Activated CD4-positive, CD25-positive, alpha-beta regulatory T cell treated with anti-CD3 and anti-CD28 coated beads, Interleukin-2, amount 50 U/mL, for 24 hours (primary cell): ENCODE measurements at places on chromosomes 16 and 17.

DNA sequence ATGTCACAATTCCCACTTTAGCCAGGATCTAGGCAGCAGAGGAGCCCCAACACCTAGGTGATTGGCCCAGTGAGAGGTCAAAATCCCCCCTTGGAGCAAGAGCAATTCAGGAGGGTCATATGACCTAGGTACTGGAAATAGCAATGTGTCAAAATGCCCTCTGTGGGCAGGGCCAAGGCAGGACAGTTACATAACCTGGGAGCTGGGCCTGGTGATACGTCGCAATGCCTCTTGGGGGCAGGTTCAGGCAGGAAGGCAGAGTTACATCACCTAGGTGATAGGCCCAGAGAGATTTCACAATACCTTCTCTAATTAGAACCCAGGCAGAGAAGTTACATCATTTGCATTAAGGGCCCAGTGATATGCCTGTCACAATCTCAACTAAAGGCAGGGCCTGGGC, 1906.3 kb downstream of the TP53TG3F start:
- no peak for ATAC-seq

DNA sequence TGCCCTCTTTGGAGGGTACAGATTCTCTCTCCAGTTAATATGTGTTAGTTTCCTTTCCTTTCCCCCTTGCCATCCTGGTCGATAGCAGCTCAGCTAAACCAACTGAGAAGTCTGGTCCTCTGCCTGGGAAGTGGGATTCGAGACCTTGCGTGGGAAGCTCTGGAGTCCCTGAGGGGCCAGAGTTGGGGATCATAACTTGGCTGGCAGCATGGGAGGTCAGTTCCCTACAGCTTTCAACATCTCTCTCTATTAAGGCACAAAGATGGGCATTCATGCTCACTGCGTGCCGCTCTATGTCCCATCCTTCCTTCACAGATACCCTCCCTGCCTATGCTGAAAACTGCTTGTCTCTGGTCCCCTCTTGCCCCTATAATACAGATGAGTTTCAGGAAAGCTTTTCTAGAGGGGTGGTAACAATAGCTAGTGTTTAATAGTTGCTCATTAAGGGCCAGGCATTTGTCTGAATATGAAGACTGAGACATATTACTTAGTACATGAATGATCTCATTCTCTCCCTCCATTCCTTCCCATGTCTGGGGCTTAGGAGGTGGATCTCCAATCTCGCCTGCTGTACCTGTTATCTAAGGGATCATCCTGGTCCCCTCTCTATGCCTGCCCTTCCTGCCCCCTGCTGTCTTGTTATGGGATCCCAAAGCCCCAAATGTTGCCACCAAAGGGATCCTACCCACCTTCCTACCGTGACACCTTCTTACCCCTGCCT, 10.8 kb downstream of the THRA start:
- no peak for ATAC-seq

GRCh38 chr17:5718726-5719125, 134.4 kb upstream of the NLRP1 start:
- ATAC-seq: no peak

DNA sequence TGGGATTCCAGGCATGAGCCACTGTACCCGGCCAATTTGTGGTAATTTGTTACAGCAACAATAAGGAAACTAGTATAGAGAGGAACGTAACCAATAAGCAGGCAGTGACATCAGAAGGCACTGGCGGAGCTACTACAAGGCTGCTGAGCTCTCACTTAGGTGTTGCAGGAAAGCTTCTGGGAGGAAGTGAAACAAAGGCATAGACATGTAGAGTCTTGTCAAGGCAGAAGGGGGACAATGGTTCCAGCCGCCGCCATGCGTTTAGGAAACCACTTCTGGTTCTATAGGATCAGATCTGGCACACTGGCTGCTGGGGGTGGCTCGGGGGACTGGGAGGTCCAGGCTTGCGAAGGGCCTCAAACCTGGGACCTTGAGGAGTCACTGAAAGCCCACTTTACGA, 9.4 kb upstream of the CPSF4L start:
- no peak for ATAC-seq

- ATAC-seq: no peak
Measured at GRCh38 chr16:30901201-30902028, 5.0 kb downstream of the CTF1 start.

GRCh38 chr16:10976634-10977033, 32.3 kb downstream of the CLEC16A start:
- ATAC-seq: no peak

- no peak for ATAC-seq
Measured at GRCh38 chr17:21166595-21167210, 39.9 kb downstream of the DHRS7B start.

DNA sequence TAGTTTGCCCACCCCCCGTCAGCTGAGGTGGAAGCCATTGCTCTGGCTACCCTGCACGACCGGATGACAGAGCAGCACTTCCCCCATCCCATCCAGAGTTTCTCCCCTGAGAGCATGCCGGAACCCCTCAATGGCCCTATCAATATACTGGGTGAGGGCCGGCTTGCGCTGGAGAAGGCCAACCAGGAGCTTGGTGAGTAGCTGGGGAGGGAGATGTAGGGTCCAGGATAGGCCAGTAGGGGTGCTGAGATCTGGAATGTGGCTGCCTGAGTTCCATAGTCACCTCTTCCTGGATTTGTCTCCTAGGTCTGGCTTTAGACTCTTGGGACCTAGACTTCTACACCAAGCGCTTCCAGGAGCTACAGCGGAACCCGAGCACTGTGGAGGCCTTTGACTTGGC, 6.4 kb downstream of the PFAS start:
- ATAC-seq: no peak

GRCh38 chr17:12180644-12181261, 160.1 kb downstream of the MAP2K4 start:
- ATAC-seq: no peak

- peak; percentile 7 for ATAC-seq
Measured at GRCh38 chr17:2723997-2724783, 12.6 kb upstream of the CLUH start.

GRCh38 chr17:47652570-47652969, 2.9 kb downstream of the KPNB1 start:
- no peak for ATAC-seq

DNA sequence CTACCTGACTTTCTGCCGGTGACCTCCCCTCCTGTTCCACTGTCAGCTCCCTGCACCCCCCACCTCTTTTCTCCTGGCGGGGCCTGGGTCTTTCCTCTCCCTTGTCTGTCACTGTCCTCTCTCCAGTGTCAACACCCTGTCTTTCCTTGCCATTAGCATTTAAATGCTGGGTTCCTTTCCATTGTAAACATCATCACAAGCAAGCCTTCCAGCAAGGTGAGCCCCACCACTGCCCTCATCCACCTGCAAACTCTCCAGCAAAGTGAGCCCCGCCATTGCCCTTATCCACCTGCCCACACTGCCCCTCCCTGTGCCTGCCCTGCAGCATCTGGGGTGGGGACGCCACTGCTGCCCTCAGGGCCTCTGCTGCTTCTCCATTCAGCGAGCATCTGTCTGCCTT, 195.0 kb downstream of the ENGASE start:
- no peak for ATAC-seq

DNA sequence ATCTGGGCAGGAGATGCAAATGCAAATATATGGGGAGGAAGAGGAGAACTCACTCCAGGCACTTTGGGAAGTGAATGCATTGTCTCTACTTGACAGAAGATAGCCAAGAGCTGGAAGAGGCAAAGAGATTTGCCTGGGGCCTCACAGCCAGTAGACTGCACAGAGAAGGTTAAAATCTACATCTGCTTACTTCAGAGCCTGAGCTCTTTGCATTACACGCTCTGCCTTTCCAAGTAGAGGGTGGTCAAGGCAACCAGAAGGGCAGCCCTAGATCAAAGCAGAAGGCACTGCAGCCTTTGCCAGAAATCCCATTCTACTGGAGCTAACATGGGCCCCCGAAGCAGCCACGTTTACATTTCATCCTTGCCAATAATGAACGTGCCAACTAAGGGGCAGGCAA, 407.2 kb upstream of the CCL2 start:
- no peak for ATAC-seq

GRCh38 chr17:76791053-76791980, 53.4 kb downstream of the MFSD11 start:
- ATAC-seq: peak; percentile 68

DNA sequence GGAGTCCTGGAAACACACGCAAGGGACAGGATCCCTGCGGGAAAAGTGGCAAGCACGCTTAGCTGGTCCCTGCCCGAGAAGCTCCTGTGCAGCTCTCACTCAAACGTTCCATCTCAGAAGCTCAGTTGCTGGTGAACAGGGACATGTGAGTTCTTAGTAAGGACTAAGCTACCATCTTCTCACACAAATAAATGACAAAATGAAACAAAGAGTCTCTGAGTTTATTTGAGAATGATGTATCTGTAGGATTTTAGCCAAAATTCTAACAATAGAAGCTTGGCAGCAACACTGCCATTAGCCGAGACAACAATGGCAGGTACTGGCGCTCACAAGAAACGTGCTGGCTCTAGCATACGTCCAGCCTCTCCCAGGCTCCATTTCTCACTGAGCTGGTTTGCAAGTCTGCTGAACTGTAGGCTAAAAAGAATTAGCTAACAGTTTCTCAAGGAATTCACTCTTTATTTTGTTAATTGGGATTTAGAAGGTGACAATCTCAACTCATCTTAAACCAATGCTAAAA, 90.2 kb downstream of the VPS53 start:
- no peak for ATAC-seq

DNA sequence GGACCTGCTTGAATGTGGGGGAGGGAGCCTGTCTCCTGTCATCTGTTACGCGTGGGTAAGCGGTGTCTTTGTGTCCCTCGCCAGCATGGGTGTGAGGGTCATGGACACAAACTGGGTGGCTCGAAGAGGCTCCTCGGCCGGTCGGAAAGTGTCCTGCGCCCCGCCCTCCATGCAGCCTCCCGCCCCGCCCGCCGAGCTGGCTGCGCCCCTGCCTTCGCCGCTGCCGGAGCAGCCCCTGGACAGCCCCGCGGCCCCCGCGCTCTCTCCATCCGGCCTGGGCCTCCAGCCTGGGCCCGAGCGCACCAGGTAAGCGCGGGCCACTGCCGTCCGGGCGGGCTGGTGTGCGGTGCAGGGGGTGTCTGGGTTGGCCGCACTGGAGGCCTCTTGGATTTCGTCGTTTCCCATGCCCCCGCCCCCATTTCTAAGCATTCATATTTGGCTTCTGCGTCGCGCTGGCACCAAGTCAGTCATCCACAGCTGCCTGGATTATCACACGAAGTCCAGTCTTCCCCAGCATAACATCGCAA, 43.8 kb downstream of the ELAC2 start:
- no peak for ATAC-seq

DNA sequence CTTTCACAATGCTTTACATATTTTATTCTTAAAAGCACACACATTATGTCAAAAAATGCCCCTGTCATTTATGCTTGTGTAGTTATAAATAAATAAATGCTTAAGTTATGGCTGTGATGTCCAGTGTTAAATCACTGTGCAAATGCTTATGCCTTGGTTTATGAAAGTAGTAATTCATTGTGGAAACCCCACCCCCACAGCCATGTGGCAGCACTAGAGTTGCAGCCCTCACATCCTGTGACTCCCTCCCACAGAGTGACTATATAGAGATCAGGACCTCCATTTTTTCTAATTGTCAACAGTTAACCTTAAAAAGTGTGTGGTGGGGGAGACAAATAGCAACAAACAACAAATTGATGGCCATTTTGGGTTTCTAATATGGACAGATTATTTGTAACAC, 2.4 kb downstream of the SKAP1 start:
- ATAC-seq: peak; percentile 85

GRCh38 chr17:40026816-40027613, 11.8 kb downstream of the CSF3 start:
- peak; percentile 92 for ATAC-seq

- no peak for ATAC-seq
Measured at GRCh38 chr17:78045316-78045715, 83.2 kb downstream of the TMC6 start.

- ATAC-seq: no peak
Measured at GRCh38 chr16:75311383-75311938, 60.0 kb upstream of the BCAR1 start.

DNA sequence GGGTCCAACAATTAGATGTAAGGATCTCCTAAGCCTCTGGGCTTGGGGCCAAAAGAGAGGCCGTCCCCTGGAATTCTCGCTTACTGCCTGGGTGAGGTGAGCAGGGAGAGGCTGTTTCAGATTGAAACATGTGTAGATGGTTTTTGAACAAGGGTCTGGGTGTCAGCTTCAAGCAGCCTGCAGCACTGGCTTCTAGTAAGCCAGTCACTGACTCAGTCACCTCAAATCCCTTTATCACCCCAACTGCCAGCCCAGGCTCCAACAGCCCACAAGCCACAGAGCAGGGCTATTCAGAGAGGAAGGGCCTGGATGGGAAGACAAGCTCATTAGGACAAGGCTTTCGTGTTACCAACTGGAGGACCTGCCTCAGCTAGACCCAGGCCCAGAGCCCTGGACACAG, 180.2 kb downstream of the CCT6B start:
- ATAC-seq: no peak

- ATAC-seq: no peak
Measured at GRCh38 chr17:60627124-60627523, 27.1 kb downstream of the PPM1D start.

DNA sequence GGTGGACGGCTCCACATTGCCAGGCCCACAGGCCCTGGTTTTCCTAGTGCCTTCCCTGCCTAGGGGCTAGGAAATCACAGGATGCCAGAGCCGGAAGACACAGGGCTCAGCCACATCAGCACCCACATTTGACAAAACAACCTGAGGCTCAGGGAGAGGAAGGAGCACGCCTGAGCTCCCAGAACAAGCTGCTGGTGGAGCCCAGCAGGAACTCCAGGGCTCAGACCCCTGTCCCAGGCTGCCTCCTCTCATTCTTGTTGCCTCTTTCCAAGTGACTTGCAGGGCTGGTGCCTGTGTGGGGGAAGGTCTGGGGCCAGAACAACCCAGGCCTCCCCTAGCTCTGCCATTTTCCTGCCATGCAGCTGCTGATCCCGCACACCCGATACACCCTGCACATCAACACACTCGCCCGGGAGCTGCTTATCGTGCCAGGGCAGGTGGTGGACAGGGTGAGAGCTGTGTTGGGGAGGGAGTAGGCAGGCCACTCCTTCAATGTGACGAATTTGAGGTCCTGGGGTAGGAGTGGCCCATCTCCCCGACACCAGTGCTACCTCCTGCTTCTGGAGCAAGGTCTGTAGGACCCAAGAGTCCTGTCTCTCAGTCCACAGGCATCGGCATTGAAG, 7.6 kb downstream of the ALOX15B start:
- no peak for ATAC-seq
